ENCODE measurements at places on chromosomes 1 and 21.

GRCh38 chr1:181986907-181987305 lies 74.6 kb downstream of the ZNF648 start:
- no peak for DNase-seq

DNA sequence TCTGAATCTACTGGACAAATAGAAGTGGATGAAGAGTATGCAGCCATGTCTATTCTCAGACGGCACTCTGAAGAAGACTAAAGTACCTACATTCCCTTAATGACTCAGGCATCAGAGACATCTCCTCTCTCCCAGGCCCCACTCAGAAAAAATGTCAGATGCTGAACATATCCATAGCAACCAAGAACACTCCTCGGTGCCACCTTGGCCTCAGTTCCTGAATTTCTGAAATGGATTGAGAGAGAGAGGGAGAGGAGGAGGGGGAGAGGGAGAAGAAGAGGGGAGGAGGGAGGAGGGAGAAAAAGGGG lies 16.0 kb upstream of the OVAAL start:
- no peak for DNase-seq

DNA sequence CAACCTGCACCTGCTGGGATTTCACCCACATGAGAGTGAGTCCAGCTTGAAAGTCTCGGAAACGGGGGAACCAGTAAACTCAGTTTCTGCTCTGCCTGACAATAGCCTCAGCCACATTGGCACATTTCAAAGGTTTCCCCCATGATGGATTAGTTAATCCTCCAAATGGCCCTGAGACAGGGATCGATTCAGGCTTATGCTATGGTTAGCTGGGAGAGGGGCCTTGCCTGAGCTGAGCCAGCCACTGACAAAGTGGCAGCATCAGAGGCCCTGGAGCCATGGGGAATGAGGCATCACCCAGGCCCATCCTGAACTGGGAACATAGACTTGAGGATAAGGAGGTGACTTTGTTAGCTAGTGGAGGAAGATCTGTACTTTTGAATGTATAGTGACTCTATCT lies 2.9 kb upstream of the CLSTN1 start:
- no peak for DNase-seq

DNA sequence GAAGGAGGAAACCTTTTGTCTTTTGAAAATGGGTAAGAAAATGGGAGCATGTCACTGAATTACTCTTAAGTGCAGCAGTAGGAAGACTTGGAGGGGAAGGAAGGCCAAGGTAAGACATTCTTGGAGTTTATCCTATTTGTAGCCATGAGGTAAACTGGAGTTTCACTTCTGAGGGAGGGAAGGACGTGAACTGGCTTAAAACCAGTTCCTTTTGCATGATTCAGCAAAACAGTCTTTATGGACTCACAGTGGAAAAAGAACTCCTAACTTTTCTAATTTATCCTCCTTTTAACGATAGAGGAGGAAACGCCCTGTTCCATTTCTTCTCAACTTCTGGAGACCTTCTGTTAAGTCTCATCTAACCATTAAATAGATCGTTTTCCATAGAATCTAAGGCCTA lies 2.5 kb downstream of the PRDX6 start:
- no peak for DNase-seq

GRCh38 chr1:155513300-155513916 lies 49.2 kb downstream of the ASH1L start:
- DNase-seq: no peak

DNA sequence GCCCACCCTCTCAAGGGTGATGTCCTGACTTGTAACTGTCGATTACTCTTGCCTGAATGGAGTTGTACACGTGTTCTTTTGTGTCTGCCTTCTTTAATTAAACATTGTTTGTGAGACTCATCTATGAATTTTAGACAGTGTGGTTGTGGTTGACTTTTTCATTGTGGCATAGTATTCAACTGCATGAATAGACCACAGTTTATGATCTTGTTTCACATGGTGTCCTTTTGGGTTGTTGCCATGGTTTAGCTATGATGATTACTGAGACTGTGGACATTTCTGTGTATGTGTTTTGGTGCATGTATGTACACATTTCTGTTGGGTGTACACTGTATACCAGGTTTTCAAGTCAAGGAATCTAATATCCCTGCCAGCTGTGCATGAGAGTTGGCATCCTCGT lies 30.1 kb downstream of the PRMT2 start:
- DNase-seq: no peak

DNA sequence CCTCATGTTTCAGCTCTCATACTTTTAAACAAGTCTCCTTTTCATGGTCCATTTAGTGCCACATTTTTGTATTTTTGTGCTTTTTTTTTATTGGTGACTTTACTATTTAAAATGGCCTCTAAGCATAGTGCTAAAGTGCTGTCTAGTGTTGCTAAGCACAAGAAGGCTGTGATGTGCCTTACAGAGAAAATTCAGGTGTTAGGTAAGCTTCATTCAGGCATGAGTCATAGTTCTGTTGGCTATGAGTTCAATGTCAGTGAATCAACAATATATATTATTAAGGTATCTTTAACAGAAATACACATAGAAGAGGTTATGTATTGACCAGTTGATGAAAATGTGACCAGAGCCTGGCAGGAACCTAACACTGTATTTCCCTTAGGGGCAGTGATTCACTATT lies 12.8 kb upstream of the FUBP1 start:
- no peak for DNase-seq

DNA sequence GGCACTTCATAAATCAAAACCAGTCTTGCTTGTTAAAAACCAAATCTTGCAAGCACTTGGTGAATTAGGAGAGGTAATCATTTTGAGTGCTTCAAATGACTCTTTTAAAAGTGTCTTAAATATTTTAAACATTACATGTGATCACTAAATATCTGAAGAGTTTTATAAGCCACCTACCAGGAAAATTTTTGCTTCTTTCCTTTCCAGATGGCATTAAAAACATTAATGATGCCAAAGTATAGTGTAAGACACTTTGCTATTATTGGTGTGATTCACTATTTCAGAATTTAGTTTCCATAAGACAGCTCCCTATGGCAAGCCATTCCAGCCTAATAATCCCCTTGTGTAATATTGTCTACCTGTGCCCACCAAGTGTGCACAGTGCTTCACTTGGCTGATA lies 548.8 kb upstream of the ADAMTS5 start:
- DNase-seq: no peak

- DNase-seq: no peak
Observed at GRCh38 chr21:45533361-45533845, 8.8 kb downstream of the SLC19A1 start.

DNA sequence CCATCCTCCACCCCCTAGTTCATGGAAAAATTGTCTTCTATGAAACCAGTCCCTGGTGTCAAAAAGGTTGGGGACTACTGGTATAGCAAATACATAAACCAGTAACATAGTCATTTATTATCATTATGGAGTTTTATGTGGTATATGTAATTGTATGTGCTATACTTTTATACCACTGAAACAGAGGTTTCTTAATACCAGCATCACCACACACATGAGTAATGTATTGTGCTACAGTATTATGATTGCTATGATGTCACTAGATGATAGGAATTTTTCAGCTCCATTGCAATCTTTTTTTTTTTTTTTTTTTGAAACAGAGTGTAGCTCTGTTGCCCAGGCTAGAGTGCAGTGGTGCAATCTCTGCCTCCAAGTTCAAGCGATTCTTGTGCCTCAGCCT lies 5.7 kb upstream of the PAXBP1 start:
- no peak for DNase-seq

GRCh38 chr1:227958617-227959324 lies 11.0 kb upstream of the WNT9A start:
- DNase-seq: no peak

DNA sequence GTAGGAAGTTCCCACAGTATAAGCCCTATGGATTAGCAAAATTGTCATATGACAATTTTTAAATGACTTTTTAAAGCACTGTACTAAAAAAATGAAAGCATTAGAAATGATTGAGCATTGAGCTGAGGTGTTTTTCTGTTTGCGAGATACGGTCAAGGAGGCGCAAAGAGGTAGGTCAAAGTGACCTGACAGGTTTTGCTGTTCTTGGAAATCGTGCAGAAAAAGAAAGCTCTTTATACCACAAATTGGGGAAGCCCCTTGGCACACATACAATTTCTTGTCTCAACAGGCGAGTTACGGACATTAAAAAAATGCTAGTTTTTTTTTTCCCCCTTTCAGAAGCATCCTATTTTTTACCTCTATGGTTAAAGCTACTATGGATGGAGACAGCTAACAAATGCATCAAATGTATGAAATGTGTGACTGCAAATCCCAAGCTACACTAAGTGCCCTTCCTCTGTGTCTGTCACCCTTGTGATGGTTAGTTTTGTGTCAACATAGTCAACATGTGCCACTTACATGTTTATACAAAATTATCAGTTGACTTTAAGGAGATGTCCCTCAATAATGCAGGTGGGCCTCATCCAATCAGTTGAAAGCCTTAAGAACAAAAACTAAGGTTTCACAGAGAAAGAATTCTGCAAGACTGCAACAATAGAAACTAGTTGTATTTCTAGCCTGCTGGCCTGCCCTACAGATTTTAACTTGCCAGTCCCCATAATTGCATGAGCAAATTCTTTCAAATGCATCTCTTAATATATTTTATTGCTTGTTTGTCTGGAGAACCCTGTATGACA lies 29.3 kb downstream of the CRYZ start:
- no peak for DNase-seq

- no peak for DNase-seq
Observed at GRCh38 chr1:21157868-21158267, 18.8 kb downstream of the EIF4G3 start.

- DNase-seq: no peak
Observed at GRCh38 chr1:50080904-50081586, 27.7 kb upstream of the ELAVL4 start.

DNA sequence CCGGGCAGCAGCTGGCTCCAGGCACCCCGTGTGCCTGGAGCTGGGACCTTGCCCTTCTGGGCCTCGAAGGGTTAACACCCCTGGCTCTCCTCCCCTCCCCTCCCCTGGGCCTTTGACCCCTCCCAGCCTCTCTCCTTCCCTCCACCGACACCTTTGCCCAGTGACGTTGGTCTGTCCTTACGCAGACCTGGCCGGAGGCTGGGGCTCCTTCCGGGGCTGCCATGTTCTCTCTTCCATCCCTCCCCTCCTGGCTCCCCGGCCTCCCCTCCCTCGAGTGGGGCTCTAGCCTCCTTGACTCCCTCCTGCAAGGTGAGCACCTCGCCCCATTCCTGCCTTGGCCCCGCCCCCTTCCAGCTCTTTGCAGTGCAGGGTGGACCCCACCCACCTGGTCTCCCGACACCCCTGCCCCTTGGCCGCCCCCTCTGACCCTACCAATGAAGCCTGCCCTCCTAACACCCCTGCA lies at the start of gene TMEM82:
TSS of gene TMEM82 (plus strand) at position 161 of the 463 bp plus-strand sequence. CDS start at position 222, 61 bp downstream.
- DNase-seq: no peak

Measured in Caki2 (cell line).